Fibroblast of mammary gland (primary cell): ENCODE measurements at places on chromosomes 16 and 17.

DNA sequence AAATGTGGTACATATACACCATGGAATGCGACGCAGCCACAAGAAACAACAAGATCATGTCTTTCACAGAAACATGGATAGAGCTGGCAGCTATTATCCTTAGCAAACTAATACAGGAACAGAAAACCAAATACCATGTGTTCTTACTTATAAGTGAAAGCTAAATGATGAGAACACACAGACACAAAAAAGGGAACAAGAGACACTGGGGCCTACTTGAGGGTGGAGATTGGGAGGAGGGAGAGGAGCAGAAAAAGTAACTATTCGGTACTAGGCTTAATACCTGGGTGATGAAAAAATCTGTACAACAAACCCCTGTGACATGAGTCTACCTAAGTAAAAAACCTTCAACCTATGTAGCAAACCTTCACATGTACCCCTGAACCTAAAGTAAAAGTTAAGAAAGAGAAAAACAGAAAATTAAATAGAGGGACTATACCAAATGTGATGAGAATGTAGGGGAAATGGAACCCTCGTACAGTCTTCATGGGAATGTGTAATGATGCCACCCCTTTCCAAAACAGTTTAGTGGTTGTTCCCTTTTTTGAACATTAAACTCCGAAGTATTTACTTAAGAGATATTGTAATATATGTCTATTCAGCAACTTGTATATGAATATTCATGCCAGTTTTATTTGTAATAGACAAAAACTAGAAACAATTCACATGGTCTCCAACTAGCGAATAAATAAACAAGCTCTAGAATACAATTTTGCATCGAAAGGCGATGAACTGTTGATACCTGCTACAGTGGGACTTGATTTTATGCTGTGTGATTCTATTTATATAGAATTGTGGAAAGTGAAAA is 33.9 kb downstream of the AHSP start:
- no peak for DNase-seq

DNA sequence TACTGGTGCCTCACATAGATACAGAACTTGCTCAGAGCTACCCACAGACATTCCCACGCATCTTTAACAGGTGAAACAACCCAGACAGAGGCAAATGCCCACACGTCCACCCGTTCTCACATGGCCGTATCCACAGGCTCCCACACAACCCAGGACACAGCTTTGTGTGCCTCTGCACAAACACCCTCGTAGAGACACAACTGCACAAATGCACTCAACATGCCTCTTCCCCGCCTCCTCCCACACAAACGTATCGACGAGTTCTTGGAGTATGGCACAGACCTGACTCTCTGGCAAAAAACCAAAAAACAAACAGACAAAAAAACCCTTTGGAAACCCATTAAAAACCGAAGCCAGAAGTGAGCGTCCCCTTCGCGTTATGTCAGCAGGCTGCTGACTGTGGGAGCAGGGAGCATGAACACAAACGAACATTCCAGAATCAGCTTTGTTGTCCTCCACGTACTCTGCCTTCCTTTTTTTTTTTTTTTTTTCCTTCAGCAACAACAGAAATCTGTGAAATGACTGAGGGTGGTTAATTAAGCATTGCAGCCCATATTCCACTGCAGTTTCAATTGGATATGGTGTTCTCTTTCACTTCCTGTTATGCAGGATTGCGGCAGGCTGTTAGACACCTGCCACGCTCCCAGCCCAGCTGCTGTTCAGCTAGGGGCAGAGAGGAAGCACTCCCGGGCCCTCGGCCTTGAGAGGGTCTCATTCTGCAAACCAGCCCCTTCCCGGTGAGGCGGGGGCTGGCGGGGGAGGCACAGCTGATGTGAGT is 313.7 kb downstream of the MAF start:
- no peak for DNase-seq

GRCh38 chr16:68310437-68310773 is 341 bp downstream of the SLC7A6OS start:
- no peak for DNase-seq

GRCh38 chr16:9383281-9383680 is 291.8 kb downstream of the HAPSTR1 start:
- no peak for DNase-seq

GRCh38 chr16:10169904-10170410 is 12.3 kb downstream of the GRIN2A start:
- peak; percentile 78 for DNase-seq

GRCh38 chr16:58332997-58333700 is 38.3 kb upstream of the PRSS54 start:
- no peak for DNase-seq
